Hematopoietic multipotent progenitor cell (in vitro differentiated cells): ENCODE measurements at places on chromosomes 4 and X. TPM values are rescaled to one million over a fixed set of nuclear protein-coding genes. Genes with fewer than 3 reads are reported as not detected.

The OTUD6A gene
- total RNA-seq: not detected

The GC gene
- total RNA-seq: not detected

The FGD1 gene
- total RNA-seq: under 0.01 TPM

The TBC1D8B gene
- total RNA-seq: 1.1 TPM

- no peak for DNase-seq
These were observed 143.5 kb downstream of the HNRNPD start for GRCh38 chr4:82230306-82230705.

The SOWAHD gene
- 3.5 TPM for total RNA-seq

- no peak for DNase-seq
These were observed 727.8 kb upstream of the LCORL start for GRCh38 chr4:18749391-18749790.

The STAP1 gene
- 1.3 TPM for total RNA-seq

The FGB gene
- total RNA-seq: under 0.01 TPM

The TMEM192 gene
- 5.9 TPM for total RNA-seq
